Islet precursor cell (in vitro differentiated cells): ENCODE measurements at places on chromosomes 7 and 10.
A peak's percentile ranks its signal among the peaks of the same experiment; 100 is the strongest.

- DNase-seq: no peak
Measured at GRCh38 chr10:58319599-58319998, 15.2 kb upstream of the UBE2D1 start.

DNA sequence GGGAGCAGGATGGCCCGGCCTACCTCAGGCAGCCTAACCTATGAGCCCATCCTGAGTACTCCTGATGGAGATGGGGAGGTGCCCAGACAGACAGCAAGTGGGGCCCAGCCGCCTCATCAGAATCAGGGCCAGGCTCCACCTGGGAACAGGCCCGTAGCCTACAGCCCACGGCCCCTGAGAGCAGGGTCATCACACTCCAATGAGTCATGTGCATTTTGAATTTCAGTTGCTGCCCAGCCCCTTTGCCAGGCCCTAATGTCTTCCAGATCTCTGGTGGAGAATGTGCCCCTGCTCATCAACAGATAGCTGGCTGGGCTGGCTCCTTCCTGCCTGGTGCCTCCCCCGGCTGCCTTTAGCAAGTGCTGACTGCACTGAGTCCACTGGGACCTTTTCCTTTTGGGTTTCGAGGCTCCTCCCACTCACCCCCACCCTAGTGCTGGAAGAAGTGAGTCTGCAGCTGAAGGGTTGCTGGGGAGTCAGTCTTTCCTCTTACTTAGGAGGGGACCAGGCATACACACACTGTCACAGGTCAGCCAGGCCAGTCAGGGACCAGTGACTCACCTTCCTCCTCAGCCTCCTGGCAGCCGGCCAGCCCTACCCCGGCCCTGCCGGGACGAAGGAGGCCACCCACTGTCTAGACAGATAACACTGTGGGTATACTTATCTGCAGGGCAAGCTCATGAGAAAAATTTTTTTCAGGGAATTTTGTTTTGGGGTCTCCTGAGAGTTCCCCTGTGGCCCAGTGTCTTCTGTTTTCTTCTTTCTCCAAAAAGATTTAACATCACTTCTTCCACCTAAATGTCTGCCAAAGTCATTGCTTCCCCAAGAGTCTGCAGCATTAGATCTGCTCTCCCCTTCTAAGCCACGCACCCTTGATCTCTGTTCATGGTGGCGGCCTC is 9.1 kb upstream of the ASIC3 start:
- DNase-seq: peak; percentile 98

DNA sequence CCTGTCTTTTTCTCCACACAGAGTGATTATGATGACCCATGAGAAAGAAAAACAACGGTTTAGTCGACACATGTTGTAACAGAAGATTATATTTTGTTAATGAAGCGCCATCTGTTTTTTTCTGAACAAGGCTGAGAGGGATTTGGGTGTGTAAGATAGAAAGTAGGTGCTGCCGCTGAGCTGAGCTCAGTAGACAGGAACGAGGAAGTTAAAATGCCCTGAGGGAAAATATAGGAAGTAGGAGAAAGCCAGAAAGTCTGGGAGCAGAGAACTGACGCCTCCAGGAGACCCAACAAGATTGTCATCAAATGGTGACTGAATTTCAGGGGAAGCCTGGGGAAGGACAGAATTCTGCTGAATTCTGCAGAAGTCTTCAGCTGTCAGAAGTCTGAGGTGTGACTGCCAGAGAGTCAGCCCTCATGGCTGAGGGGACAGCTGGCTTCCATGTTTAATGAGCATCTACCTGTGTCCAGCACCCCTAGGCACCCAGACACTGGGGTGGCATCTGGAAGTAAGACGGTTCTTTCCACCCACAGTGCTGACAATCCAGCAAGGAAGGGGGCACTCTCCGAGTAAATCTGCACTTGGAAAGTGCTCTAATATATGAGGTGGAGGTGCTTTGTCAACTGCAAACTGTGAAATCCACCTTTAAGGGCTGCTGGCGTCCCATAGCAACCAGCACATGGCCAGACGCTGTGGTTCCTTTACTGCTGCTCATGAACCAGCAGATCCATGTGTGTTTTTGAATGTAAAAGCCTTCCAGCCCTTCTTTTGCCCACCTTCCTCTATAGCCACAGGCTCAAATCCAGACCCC is 12.5 kb upstream of the TSPAN15 start:
- DNase-seq: peak; percentile 69

DNA sequence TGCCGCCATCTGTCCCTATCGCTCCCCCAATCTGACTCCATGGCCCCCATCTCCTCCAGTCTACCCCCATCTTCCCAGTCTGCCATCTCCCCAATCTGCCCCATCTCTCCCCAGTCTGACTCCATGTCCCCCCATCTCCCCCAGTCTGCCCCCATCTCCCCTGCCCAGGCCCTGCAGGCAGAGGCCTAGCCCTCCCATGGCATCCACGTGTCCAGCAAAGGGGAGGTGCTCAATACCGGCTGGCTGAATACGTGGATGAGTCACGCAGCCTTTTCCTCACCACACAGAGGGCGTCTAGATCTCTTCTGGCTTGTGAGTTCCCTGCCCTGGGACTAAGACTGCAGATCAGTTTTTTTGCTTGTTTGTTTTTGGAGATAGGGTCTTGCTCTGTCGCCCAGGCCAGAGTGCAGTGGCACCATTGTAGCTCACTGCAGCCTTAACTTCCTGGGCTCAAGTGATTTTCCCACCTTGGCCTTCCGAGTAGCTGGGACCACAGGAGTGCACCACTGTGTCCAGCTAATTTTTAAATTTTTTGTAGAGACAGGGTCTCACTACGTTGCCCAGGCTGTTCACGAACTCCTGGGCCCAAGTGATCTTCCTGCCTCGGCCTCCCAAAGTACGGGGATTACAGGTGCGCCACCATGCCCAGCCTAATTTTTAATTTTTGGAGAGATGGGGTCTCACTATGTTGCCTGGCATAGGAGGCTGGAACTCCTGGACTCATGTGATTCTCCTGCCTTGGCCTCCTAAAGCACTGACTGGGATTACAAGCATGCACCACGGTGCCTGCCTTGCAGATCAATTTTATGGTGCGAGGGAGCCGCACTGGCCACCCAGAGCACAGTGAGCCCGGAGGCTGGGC is 15.3 kb upstream of the GPR146 start:
- DNase-seq: peak; percentile 97

DNA sequence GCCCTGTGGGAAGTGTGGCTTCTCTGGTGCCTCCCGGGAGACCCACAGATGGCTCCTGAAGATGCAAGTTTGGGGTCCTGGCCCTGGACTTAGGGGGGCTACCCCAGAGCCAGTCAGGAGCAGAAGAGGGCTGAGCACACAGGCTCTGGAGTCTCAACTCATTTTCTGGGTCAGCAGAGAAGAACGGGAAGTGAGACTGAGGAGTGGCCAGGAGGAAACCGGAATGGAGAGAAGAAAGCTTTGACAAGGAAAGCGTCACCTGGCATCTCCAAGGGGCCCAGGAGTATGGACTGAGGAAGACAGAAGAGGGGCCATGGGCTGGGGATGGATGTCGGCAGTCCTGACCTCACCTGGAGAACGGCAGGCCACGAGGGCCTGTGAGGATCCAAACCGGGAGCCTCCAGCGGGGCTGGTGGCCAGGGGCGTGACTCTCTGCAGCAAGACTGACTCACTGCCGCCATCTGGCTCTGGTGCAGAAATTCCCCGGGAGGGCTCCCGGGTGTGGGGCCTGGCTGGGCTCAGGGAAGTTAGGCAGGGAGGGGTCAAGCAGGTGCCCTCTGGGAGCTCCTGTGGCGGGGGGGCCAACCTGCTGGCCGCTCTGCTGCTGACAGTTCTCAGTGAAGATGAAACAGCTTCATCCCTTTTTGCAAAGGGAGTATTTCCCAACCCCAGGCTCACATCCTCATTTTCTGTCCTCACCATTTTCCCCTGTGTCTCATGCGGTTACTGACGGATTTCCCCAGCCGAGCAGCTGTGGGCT is 23.6 kb downstream of the DAGLB start:
- DNase-seq: no peak

DNA sequence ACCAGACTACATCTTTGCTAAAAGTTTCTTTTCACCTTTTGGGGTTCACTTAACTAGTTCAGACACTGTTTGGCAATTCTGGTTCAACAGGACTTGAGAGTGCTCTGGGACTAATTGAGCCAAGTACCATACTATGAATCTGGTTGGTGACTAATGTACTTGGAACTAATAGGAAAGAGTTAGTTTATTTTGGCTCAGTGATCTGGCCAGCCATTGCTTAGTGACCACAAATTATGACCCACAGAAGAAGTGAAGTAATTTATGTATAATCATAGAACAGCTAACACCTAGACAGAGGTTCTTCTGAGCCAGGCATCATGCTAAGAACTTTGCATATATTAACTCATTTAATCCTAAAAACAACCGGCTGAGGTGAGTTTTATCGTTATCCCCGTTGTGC is 126.5 kb upstream of the JCAD start:
- no peak for DNase-seq

GRCh38 chr10:47021850-47022249 is 110.6 kb downstream of the PTPN20 start:
- DNase-seq: no peak
